ENCODE measurements at places on chromosomes 12 and 14.

DNA sequence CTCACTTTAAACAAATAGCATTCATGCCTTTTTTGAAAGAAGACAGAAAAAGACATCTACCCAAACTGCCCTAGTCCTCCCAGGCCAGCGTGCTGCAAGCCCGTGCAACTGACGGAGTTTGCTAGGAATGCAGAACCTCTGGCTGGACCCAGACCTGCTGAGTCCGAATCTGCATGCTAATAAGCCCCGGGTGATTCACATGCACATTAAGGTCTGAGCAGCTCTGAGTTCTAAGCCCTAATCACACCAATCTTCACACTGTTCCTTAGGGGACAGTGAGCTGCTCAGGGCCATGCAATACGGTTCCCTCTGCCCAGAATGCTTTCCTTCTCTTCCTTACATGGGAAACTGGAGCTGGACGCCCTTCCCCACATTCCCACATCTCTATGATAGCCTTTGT lies 25.2 kb downstream of the HAL start:
- DNase-seq: no peak

- DNase-seq: no peak
These were observed 84.7 kb downstream of the ACSS3 start for GRCh38 chr12:81162391-81163136.

- DNase-seq: no peak
These were observed 64.4 kb downstream of the RGS6 start for GRCh38 chr14:71996610-71997009.

DNA sequence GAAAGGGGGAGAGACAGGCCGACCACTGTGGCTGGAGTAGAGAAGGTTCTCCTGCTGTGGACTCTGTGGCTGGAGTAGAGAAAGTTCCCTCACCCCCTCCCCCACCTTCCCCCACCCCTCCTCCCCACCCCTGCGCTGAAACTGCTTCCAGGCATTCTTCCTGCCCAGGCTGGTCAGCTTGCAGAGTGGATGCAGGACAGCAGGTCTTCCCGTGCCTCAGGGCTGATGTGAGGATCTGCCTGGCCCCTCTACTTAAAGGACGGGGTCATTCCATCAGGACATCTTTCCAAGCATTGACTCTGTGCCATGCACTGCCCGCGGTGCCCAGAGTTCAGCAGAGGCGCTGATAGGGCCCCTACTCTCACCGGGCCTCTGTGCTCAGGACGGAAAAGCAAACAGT lies 13.2 kb upstream of the RIMBP2 start:
- no peak for DNase-seq

DNA sequence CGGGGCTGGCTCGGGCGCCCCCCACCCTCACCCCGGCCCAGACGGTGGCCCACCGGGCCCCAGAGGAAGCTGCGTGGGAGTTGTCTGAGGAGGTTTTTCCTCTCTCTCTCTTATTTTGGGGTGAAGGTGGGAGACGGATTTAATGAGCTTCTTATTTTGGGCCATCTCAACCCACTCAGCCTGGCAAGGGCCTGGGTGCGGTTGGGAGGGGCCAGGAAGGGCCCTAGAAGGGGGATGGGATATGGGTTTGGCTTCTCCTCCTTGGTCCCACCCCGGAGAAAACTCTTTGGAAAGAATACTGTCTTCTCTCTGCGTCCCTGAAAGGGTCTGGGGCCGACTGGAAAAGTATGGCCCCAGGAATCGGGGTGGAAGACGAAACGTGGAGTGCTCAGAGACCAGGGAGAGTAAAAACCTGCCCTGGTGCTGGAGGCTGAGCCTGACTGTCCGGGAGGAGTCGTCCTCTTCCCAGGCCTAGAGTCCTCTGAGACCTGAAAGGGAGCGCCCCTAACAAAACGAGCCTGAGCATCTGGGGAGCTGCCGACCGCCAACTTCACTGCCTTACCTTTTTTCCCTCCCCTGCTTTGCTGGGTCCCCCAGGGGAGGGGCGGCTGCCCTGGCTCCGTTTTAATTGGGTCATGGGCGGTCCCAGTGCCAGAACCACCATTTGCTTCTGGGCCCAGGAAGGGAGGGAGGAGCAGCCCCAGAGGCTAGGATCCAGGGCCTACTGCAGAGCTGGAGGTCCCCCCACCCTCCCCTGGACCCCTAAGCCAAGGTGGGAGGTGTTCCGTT lies 1.6 kb downstream of the MMP14 start:
- DNase-seq: peak; percentile 60

DNA sequence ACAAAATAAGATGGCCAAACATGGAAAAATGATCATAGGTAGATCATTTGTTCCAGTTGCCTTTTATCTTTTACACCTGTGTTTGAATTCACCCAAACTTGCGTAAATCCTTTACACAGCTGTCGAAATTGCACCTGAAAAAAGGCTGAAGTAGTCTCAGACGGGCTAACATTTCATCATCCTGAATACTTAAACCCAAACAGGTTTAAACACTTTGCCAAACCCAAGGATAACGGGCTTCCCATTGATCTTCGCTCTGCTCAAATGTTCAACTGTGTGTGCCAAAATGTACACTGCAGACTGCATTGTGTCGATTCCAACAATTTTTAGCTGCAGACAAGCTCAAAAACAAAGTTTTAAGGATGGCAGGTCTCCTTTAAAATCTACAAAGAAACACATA lies 288.7 kb upstream of the DDHD1 start:
- DNase-seq: no peak

DNA sequence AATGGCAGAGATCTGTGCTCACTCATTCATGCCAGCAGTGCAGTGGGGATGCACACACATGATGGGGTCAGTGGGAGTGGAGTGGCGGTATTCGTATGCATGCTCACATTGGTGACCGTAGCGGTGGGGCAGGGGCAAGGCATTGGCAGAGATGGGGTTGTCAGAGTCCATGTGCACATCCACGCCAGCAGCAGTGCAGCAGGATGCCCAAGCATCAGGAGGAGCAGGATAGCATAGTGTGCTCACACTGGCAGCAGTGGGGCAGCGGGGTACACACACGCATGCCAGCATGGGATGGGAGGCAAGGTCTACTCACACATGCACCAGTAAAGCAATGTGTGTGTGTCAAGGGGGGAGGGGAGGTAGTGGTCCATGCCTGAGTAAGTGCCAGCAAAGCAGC lies 89.4 kb upstream of the GARIN6 start:
- DNase-seq: no peak

DNA sequence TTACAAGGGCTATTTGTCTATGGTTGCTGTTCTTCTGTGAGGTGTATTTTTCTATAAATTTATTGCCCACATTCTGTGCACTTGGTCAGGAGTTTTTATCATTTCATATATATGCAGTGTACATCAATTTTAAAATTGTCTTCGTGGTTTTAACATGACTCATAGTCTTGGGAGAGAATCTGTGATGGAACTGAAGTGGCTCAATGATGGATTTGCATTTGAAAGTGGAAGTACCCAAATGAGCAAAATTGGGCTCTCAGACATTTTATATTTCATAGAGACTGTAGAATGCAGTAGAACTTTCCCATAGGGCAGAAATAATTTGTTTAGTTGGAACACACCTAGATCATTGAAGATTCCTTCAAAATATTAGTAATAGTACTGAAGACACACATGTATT lies 1.9 kb upstream of the SCFD1 start:
- DNase-seq: peak; percentile 51

DNA sequence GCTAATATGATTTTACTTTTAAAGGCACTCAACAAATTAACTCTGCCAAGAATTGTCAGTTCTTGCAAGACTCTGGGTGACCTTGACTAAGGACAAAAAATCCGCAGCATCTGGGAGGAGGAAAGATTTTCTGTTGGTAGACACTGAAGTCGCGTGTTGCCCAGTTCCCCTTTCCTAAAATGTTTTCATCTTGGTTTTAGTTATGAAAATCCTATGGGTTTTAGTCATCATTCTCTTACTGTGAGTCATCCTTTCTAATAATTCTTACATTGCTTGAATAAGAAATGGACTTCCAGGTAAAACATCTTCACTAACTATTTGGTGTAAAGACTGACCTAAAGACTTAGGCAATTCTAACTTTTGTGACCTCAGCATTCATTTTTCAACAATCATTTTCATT lies 9.1 kb downstream of the GSG1 start:
- DNase-seq: peak; percentile 86

GRCh38 chr12:56001487-56002100 lies 4.5 kb downstream of the SUOX start:
- no peak for DNase-seq

DNA sequence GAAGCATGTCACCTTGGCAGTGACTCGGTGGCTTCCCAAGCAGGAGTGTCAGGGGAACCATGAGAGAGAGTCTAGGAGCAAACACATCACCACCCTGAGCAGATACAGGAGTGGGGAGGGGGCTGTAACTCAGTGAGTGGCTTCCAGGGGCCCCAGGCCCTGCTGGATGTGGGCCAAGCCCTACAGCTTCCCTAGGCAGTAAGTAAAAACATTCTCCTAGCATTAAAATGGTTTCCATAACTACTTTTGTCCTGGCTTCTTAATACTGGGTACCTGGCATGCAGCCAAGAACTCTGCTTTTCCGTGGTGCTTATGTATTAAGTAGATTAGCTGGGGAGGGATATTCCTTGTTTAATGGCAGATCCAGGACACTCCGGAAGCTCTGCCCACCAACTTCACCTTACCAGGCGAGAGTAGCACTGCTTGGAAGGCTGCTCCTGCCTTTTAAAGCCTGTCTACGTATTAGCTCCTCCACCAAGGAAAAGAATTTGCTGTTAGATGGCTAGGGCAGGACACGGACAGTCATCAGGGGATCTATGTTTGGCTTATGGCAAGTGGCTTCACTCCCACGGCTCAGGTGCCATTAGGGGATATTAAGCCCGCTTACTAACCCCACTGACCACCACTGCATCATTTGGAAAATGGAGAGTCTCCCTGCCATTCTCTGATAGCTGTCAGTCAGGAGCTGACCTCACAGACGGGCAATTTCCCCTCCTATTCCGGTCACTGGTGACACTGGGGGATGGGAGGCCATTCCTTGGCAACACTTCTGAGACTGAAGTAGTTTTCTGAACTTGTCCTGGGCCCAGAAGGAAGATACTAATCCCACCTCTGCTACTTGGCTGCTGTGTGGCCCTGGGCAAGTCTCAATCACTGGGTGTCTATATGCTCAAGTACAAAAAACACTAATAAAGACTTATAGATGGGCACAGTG lies 22.8 kb downstream of the OTUB2 start:
- DNase-seq: no peak

DNA sequence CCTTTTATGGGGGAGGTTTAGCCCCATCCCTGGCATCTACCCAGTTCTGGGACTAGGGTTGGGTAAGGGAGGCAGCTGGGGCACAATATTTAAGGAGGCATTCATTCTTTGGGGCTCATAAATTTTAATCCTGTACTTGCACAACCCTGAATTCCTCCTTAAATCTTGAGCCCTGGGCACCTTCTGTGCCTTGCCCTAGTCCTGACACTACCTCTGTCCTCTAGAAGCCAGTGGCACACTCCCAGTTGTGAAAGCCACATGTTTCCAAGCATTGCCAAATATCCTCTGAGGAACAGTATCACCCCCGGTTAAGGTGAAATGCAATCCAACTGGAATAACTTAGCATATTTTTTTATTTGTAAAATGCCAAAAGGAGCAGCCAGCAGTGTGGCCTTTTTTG lies 36.6 kb downstream of the SLC16A7 start:
- peak; percentile 64 for DNase-seq

GRCh38 chr12:20469756-20470155 lies 101.4 kb downstream of the PDE3A start:
- DNase-seq: no peak

DNA sequence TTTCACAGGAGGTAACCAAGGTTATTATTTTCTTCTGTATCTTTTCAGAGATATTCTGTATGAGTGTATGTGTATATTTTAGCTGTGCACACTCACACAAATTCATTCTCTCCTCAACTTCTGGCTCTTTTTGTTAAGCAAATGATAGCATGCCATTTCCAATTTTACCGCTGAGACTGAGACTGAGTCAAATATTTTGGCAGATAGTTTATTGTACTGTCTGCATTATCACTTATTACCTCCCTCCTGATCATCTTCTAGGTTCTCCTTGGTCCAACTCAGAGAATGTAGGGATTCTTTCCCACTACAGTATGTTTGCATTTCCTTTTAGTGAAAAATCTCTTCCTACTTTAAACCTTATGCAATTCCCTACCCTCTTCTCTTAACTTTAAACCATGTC lies 33.3 kb downstream of the DACT1 start:
- DNase-seq: no peak

DNA sequence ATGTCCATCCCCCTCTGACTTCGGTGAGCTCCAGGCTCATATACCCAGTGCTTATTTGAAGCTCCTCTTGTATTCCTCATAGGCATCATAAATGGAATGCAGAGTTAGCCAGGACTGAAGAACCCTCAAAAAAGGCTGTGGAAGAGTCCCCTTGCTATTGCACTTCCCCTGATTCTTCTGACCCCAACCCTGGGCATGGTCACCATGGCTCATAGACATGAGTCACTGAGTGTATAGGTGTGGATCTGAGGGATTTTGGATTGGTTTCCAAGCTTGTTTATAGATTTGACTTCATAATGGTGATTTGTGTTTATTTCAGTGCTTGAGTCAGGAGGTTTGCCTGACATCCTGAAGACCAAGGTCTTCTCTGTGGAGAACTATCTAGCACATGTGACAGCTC lies 98.4 kb upstream of the SLC38A2 start:
- DNase-seq: no peak

GRCh38 chr14:23005451-23006187 lies 4.3 kb downstream of the C14orf93 start:
- DNase-seq: no peak

DNA sequence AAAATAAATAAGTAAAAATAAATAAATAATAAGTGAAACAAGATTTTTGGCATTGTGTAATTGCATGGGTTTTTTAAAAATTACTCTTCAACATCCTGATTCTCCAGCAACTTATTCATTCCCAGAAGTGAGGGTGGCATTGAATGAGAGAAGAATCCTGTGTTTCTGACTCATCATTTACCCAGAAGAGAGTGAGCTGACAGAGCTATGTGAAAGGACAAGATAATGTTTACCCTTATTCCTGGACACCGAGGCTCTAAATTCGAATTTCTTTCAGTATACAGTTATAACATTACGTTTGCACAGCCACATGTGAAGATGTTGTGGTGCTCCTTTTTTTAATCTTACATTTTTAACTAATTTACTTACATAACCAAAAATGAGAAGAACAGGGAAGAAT lies 36.4 kb downstream of the BBS10 start:
- DNase-seq: peak; percentile 63

DNA sequence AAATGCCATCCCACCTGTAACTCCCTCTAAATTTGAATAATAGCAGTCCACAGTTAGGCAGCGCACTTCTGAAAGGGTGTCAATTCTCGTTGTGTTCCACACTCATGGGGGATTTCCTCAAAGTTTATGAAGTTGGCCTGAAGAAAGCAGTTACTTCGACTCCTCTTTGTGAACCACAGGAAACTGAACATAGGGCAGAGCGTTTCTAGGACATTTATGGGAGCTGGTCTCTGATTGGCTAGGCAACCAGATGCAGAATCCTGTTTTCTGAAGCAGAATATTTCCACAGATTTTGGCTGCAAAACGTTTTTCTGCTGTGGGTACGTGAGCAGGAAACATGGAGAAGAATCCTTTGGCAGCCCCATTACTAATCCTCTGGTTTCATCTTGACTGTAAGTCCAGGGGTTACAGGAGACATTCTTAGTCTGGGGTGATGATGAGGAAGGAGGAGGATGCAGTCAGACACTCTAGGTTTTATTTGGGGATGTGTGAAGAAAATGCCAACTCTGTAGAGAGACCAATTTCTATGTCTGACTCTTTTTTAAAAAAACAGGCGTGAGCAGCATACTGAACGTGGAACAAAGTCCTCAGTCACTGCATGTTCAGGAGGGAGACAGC lies 431.5 kb upstream of the OR4E1 start:
- DNase-seq: no peak

Measured in AG10803 (cell line).